Nephron progenitor cell (in vitro differentiated cells): ENCODE measurements at places on chromosomes 1 and 21.

- peak; percentile 7 for DNase-seq
Measured at GRCh38 chr1:52127181-52128180, 14.4 kb upstream of the ZFYVE9 start.

GRCh38 chr1:235901461-235901860, 34.8 kb upstream of the LYST start:
- no peak for DNase-seq

- no peak for DNase-seq
Measured at GRCh38 chr1:51744506-51745303, 127.8 kb downstream of the OSBPL9 start.

DNA sequence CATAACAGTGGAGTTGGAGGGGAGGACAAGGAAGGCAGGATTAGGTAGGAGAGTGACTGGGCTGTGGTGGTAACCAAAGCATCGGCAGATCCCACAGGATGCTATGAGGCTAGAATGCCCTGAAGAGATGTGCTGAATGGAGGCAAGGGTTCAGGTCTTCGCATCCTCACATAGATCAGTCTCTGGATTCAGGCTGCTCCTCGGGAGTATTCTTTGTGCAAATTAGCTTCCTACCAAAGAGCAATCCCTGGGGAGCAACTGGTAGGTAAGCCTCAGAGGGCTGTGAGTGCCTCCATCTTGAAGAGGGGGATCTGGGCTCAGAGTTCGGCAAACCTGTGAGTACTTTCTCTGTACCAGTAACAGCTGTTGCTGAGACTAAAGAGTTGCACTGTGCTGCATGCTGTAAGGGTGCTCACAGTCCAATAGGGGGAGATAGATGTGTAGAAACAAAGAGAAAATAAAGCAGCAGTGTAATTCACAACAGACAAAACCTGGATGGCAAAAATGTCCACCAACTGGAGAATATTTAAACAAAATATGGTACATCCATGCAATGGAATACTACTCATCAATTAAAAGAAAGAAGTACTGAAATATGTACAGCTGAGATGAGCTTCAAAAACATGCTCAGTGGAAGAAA, 322.4 kb upstream of the DEPDC1 start:
- DNase-seq, result no peak

GRCh38 chr1:17148950-17149608, 29.8 kb upstream of the PADI2 start:
- no peak for DNase-seq

DNA sequence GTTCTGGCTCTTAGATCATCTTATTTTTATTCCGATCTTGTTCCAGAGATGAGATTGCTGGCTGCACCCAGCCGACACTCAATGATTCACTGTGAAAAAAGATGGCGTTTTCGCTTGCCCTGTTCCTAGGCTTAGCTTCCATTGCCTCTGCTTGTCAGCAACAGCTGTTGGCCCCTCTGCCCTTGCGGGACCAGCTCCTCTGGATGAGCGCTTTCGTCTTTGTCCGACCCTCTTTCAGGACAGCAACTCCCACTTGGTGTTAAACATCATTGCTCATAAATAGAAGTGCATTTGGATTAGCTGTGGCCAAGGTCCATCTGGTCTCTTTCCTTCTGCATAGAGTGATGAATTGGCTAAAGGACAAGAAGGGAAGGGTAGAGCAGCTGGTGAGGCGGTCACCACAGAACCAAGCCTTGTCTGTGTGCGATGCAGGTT, 43.5 kb upstream of the SCCPDH start:
- peak; percentile 31 for DNase-seq
